ENCODE measurements at places on chromosomes 4 and X. TPM values are rescaled to one million over a fixed set of nuclear protein-coding genes. Genes with fewer than 3 reads are reported as not detected.
A peak's percentile ranks its signal among the peaks of the same experiment; 100 is the strongest.

DNA sequence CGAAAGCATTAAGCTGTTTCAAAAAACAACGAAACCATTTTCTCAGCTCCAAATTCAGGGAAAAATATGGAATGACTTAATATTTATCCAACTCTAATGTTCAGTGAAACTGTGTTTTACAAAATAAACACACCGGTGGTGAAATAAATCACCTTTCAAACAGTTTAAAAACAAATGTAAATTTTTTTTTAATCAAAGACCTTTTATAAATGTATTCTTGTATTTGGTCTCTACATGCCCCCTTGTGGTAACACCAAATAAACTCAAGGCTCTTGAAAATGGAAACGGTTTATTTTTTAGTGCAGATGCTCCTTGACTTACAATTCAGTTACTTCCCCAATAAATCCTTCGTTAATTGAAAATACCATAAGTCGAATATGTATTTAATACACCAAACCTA, 45.8 kb upstream of the ITM2A start:
- DNase-seq = no peak
- H3K27ac ChIP-seq = peak overlapping the region; percentile 27
- H3K4me1 ChIP-seq = peaks cover 8% of the 10 kb centered on the region
- peak overlapping the region; percentile 36 for H3K4me3 ChIP-seq
- H3K36me3 ChIP-seq = no peaks in the 10 kb centered on the region

DNA sequence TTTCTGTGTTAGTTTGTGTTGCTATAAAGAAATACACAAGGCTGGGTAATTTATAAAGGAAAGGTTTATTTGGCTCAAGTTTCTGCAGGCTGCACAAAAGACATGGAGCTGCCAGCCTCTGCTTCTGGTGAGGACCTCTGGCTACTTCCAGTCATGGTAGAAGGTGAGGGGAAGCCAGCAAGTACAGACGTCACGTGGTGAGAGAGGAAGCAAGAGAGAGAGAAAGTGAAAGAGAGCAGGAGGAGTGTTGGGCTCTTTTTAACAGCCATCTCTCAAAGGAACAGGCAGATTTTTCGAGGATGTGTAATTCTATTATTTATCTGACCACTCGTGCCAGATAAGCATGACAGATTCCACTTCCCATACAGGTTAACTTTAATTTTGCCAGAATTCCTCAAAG, 1199.1 kb downstream of the ADGRL3 start:
- H3K27me3 ChIP-seq = no peaks in the 10 kb centered on the region
- no peaks in the 10 kb centered on the region for H3K36me3 ChIP-seq

GRCh38 chr4:124414276-124415040, 298.1 kb downstream of the ANKRD50 start:
- H3K27me3 ChIP-seq = no peaks in the 10 kb centered on the region
- no peaks in the 10 kb centered on the region for H3K36me3 ChIP-seq
- no peak for DNase-seq

GRCh38 chr4:153512162-153512852, 46.1 kb downstream of the TMEM131L start:
- no peaks in the 10 kb centered on the region for H3K27me3 ChIP-seq
- H3K36me3 ChIP-seq = peaks cover 3% of the 10 kb centered on the region
- DNase-seq = no peak
- H3K4me1 ChIP-seq = peaks cover 28% of the 10 kb centered on the region

DNA sequence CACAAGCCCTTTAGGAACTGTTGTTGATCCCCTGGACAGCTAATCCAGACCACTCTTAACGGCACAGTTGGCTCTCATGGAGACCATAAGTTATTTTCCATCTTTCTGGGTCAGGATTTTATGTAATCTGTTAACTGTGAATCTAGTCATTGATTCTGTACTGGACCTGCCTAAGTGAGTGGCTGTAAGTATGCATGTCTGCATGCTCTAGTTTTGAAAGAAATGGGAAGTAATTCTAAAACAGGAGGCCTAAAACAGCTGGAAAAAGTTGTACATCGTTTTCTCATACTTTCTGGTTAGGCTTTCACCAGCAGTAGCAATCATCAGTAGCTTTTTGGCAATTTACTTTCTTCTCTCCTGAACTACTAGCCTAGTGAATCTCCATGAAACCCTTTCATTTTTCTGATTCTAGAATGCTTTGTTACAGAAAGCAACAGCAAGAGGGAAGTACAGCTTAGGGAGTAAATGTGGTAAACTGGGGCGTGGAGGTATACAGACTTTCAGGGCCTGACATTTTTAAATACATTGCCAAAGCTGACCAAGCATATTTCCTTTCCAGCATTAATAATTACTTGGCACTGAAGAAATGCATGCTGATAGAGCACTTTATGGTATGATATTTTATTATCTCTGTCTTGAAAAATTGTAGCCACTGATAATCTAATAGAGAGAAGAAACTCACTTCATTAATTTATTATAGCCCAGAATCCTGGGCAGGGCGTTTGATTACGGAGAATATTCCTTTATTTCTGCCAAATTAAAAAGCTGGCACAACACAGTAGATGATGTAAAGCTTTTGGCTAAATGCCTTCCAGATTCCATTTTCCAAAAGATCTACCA, 202.7 kb downstream of the BANK1 start:
- no peak overlapping the region for H3K4me3 ChIP-seq
- H3K27ac ChIP-seq = no peak overlapping the region
- H3K4me1 ChIP-seq = no peaks in the 10 kb centered on the region

- no peaks in the 10 kb centered on the region for H3K36me3 ChIP-seq
- H3K4me1 ChIP-seq = no peaks in the 10 kb centered on the region
- H3K27me3 ChIP-seq = no peaks in the 10 kb centered on the region
- DNase-seq = no peak
- no peak overlapping the region for H3K27ac ChIP-seq
These were observed 192.6 kb upstream of the FAM241A start for GRCh38 chr4:111952688-111953087.

GRCh38 chrX:37627602-37628001, 56.1 kb downstream of the LANCL3 start:
- no peaks in the 10 kb centered on the region for H3K27me3 ChIP-seq
- H3K4me1 ChIP-seq = peaks cover 8% of the 10 kb centered on the region
- no peak overlapping the region for H3K27ac ChIP-seq
- DNase-seq = no peak

- peaks cover 53% of the 10 kb centered on the region for H3K36me3 ChIP-seq
- no peak for DNase-seq
- peaks cover 25% of the 10 kb centered on the region for H3K4me1 ChIP-seq
- H3K27ac ChIP-seq = no peak overlapping the region
- H3K4me3 ChIP-seq = no peak overlapping the region
These were observed 6.4 kb downstream of the RBM3 start for GRCh38 chrX:48580662-48581061.

DNA sequence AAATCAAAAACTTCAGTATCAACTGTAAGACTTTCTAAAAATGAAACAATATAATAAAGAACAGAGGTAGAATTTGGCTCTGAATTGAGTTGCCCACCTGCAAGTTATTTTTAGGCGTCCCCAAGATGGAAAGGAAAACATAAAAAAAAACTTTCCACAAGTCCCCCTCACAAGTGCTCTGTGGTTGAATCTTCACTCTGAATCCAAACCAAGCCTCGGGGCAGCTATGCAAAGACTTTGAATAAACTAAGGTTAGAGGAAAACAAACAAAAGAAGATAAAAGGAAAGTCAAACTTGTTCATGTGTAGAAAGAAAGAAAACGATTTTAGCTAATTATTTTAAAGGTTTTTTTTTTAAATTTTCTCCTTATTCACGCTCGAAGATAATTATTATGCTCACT, 372.4 kb upstream of the SLIT2 start:
- H3K4me3 ChIP-seq = no peak overlapping the region
- no peak overlapping the region for H3K27ac ChIP-seq
- no peaks in the 10 kb centered on the region for H3K36me3 ChIP-seq
- DNase-seq = no peak

DNA sequence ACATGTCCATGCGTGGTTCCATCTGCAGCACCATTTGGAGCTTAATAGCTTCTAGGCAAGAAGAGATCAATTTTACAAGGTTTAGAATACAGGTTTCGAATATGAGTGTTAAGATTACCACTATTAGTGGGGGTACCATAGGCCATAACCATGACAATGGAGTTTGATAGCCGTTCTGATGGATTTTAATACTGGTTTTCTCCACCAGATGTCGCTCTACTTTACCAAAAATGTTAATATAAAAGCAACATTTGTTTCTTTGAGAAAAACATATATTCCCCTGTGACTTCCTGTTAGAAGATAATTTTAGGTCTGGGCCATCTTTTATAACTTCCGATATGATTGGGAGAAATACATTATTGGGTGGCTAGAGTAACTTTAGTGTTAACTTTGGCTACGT, 499.7 kb upstream of the POU3F4 start:
- H3K36me3 ChIP-seq = no peaks in the 10 kb centered on the region
- no peak for DNase-seq
- no peak overlapping the region for H3K27ac ChIP-seq
- no peaks in the 10 kb centered on the region for H3K27me3 ChIP-seq
- no peaks in the 10 kb centered on the region for H3K4me1 ChIP-seq
- H3K4me3 ChIP-seq = no peak overlapping the region

GRCh38 chrX:112766774-112767173, 73.9 kb downstream of the AMOT start:
- no peaks in the 10 kb centered on the region for H3K4me1 ChIP-seq
- no peak overlapping the region for H3K27ac ChIP-seq
- H3K4me3 ChIP-seq = no peak overlapping the region
- DNase-seq = no peak

DNA sequence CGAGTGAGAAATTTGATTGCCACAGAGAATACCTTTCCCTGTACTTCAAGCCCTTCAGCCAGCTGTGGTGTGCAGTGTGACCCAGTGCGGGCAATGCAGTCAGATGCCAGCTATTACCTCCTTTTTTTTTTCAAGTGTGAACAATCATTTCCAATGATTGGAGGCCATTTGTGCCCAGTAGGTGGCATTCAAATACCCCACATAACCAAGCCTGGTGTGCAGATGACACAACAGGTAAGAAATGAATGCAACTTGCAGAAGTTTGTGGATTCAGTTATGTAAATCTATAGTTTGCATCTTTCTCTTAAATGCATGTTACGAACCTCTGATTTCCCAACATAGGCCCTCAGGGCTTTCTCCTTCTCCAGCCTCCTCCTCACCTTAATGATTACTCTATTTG, 98.0 kb downstream of the CLCN4 start:
- no peaks in the 10 kb centered on the region for H3K4me1 ChIP-seq
- no peak overlapping the region for H3K4me3 ChIP-seq
- H3K27ac ChIP-seq = no peak overlapping the region
- H3K36me3 ChIP-seq = no peaks in the 10 kb centered on the region

- H3K4me1 ChIP-seq = peaks cover 35% of the 10 kb centered on the region
- H3K36me3 ChIP-seq = no peaks in the 10 kb centered on the region
- no peak overlapping the region for H3K4me3 ChIP-seq
- no peak for DNase-seq
These were observed 930.3 kb downstream of the STIM2 start for GRCh38 chr4:27790911-27791310.

- no peak overlapping the region for H3K4me3 ChIP-seq
- H3K27ac ChIP-seq = no peak overlapping the region
- no peak for DNase-seq
- no peaks in the 10 kb centered on the region for H3K27me3 ChIP-seq
- H3K36me3 ChIP-seq = no peaks in the 10 kb centered on the region
- H3K4me1 ChIP-seq = no peaks in the 10 kb centered on the region
These were observed 789.2 kb downstream of the KLHL13 start for GRCh38 chrX:117327373-117327772.

- no peaks in the 10 kb centered on the region for H3K4me1 ChIP-seq
- no peaks in the 10 kb centered on the region for H3K36me3 ChIP-seq
- no peaks in the 10 kb centered on the region for H3K27me3 ChIP-seq
- peak; percentile 28 for DNase-seq
- peak overlapping the region; percentile 45 for H3K27ac ChIP-seq
- no peak overlapping the region for H3K4me3 ChIP-seq
These were observed 161.2 kb upstream of the WDFY3 start for GRCh38 chr4:85127653-85128052.

DNA sequence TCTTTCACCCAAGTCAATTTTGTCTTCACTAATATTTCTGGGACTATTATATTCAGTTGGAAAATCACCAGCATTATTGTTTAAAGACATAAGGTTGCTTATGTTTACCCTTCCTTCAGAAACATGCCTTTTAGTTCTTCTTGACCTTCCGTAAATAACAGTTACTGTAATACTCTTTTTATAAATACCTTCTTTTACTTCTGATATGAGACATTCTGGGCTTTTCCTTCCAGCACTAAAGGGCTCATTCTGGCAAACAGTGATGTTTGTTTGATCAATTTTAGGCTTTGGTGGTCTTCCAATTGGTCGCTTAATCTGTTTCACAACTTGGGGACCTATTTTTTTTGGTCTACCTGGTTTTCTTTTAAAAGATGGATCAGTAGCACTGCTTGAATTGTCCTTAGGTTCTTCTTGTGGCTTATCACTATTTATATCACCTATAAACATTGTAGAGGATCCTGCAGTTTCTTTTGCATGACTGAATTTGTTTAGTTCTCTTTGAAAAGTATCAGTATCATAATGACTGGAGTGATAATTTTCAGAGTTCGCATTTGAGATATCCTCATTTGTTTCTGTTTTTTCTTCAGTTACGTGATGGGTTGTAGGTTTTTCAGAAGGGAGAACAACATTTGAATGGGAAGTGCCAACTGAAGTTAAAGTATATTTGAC, 64.8 kb downstream of the NCAPG start:
- no peak for DNase-seq
- no peak overlapping the region for H3K4me3 ChIP-seq
- no peaks in the 10 kb centered on the region for H3K4me1 ChIP-seq
- no peak overlapping the region for H3K27ac ChIP-seq
- H3K36me3 ChIP-seq = no peaks in the 10 kb centered on the region

DNA sequence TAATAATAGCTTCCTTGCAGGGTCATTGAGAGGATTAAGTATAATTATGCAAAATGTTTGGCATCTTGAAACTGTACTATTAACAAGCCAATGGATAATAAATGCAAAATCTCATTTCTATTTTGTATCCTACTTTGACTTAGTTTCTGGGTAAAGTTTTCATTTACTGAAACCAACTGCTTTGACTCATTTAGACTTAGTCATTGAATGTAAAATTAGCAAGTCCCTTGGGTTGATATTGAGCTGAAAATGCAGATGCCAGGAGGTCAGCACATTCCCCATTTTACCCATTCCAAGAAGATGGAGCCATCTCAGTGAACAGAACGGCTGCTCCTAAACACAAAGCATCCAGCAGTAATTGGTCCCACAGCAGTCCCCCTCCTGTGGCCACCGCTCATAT, 74.7 kb upstream of the GATB start:
- no peak overlapping the region for H3K27ac ChIP-seq
- H3K36me3 ChIP-seq = no peaks in the 10 kb centered on the region
- H3K4me1 ChIP-seq = no peaks in the 10 kb centered on the region
- no peak overlapping the region for H3K4me3 ChIP-seq
- no peak for DNase-seq

Gene NKX3-2
- total RNA-seq = not detected

Gene GYPB
- not detected for total RNA-seq

Gene HSFX3
- total RNA-seq = not detected

Gene TREX2
- total RNA-seq = 2.0 TPM

Gene ALB
- total RNA-seq = not detected

Gene FAM149A
- total RNA-seq = 45.5 TPM

Gene ZCCHC18
- 0.52 TPM for total RNA-seq

Gene ATP2B3
- not detected for total RNA-seq

Gene CXCL1
- 414 TPM for total RNA-seq

Gene HUWE1
- 347 TPM for total RNA-seq

Gene PNMA3
- total RNA-seq = not detected

Gene MAGEA3
- total RNA-seq = not detected
